ENCODE measurements at places on chromosomes 13 and 19.
A peak's percentile ranks its signal among the peaks of the same experiment; 100 is the strongest.

GRCh38 chr13:104855581-104855980, 1679.9 kb downstream of the EFNB2 start:
- DNase-seq = no peak

DNA sequence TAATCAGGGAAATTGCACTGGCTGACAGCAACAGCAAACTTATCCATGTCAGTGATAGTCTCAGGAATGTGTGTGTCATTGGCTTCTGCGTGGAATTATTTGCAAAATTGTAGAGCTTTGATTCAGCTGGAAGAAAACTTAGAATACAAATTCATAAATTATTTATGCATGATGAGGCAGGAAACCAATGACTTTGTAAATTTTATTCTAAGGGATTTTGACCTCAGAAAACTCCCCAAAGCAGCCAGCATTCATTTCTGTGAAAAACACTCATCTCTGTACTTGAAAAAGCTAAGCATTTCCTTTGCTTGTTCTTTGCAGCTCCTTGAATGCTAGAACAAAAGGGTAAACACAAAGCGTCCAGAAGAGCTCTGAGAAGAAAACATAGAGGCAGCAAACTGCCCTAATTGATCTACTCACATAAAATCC, 162.4 kb downstream of the DCT start:
- peak; percentile 60 for DNase-seq

GRCh38 chr13:20461860-20462532, 63.7 kb downstream of the CRYL1 start:
- no peak for DNase-seq

DNA sequence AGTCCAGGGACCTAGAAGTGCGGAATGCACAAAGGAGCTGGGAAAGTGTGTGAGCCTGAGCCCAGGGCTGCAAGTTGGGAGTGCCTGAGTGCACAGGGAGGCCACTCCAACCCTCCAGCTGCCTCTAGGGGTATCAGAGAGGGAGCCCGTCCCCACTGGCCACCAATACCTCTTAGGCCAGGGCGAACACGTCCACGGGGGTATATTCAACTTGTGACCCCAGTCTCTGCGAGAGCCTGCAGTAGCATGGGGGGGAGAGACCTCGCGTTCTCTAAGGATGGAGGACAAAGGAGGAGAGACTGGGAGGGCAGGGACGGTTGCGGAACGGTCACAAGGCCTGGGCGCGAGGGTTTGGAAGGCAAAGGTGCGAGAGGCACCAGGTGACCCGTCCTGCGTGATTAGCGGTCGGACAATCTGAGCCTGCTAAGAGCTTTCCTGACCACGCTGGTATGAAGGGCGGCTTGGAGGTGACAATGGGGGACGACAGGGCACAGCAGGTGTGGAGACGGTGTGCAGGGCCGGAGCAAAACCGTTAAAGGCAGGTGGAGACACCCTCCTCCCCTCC, 676 bp downstream of the CD320 start:
- DNase-seq = no peak

DNA sequence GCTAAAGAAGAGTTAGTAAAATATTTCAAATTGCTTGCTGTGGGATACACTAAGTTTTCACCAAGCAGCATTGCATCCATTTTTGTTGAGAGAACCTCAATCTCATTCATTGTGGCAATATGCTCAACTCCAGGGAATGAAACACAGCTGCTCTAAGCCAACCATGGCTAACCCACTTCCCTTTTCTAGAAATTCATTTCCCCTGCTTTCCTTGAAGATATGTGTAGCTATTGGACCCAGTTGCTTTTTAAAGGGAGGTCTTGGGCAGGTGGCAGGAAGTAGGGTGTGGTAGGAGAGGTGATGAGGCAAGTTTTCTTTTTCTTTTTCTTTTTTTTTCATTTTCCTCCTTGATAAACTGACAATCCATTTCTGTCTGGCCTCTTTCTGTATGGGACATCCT, 452.2 kb downstream of the FGF14 start:
- no peak for DNase-seq

DNA sequence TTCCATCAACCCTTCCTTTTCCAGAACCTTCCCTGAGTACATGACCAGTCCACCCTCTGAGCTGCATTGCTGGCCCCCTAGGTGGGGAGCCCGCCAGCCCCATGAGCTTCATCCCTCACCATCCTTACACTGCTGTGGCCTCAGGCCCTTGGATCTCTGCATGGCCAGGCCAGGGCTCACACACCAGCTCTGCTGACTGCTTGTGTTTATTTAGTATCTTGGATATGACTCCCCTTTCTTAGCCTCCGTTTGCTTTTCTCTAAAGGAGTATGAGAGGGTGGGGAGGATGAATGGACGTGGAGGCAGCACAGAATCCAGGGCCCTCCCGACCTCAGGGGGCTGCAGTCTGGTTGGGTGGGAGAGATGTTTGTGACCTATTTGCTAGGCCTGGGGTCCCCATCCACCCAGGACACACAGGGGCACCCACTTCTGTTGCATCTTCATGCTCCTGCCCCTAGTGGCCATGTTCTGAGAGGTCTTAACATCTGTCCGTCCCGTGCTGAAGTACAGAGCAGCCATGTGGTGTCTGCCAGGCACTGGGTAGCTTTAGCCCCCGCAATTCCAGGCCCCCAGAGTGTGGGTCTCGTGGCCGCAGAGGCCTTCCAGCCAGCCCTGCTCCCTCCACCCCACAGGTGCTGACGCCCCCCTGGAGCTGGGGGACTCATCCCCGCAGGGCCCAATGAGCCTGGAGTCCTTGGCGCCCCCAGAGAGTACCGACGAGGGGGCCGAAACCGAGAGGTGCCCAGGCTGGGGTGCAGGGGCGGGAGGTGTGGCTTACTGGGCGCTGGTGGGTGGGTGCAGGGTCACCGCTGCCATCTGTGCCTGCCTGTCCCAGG, 13.0 kb downstream of the ARHGEF1 start:
- no peak for DNase-seq

GRCh38 chr13:21138561-21138960, 37.8 kb downstream of the SKA3 start:
- DNase-seq = no peak

- no peak for DNase-seq
Measured at GRCh38 chr13:42539670-42540069, 34.3 kb upstream of the TNFSF11 start.

GRCh38 chr13:46062185-46062584, 9.6 kb upstream of the ZC3H13 start:
- no peak for DNase-seq

DNA sequence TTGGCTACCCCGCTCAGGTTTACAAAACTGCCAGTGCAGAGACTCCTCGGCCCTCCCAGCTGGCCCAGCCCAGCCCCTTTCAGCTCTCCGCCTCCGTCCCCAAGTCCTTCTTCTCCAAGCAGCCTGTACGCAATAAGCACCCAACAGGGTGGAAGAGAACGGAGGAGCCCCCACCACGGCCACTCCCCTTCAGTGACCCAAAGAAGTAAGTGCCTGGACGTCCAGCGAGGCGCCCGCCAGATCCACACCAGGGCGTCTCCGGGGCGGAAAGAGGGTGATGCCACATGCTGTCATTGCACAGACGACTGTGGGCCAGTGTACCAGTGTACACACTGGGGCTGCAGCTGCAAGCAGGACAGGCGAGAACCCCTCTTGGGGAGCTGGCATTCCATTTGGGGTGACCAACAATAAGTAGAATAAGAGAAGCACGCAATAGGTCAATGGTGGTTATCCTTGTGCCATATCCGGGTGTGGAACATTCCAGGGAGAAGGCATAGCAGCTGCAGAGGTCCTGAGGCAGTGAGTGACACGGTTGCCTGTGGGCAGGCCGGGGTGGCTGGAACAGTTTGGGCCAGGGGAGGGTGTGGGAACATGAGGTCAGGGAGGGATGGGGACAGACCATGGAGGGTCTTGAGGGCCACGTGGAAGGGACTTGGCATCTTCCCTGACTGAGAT, 41.3 kb downstream of the DPF1 start:
- no peak for DNase-seq

DNA sequence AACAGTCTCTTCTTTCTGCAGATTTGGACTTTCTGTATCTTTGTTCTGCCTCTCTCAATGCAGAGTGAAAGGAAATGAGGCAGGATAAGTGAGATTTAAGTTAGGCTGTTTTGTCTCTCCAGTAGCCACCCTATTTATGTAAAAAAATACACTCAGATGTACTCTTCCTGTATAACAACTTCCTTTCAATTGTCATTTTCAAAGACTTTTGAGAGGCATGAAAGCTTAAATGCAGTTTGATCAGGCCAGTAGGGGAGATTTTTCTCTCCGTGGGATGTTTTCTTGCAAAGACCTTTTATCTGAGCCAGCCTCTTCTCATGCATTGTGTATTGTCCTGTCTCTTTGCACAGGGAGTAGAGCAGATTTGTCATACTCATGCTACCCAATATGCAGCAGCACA, 166.8 kb downstream of the SLITRK5 start:
- no peak for DNase-seq

DNA sequence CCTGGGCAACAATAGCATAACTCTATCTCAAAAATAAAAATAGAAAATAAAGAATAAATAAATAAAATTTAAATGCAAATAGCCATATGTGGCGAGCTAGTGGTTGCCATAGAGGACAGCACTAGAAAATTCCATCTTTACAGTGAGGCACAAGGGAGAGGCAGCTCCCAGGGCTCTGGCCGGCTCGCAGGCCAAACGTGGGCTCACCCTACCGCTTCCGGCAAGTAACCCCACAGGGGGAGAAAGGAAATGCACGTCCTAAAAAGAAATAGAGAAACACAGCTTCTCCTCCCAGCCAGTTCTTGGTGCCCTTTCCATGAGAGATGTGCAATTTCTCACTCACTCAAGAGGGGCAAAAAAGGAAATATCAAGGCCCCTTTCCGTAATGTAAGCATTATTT, 12.4 kb upstream of the GRWD1 start:
- no peak for DNase-seq

DNA sequence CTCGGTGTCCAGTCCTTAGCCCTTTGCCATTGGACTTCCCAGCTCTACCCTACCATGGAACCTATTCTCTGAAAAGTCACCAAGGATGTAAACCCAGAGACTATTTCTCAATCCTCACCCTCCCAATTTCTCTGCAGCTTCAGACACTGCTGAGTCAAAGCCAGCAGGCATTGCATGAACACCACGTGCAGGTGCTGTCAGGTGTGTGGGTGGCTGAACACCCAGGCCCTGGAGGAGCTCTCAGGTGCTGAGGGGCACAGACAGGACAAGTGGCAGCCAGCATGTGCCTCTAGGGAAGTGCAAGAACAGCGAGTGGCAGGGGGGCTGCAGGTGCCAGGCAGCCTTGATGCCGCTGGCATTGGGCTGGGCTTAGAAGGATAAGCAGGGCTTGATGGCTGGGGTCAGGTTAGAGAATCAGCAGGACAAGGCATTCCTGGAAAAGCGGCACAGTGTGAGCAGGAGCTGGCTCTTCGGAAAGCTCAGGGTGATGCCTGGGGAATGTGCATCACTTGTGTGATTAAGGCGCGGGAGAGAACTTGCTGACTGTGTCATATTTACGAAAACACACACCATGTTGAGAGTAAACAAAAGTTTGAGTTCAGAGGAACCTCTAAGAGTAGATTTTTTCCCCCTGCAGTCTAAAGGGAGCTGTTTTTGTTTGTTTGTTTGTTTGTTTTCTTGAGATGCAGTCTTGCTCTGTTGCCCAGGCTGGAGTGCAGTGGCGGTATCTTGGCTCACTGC, 83.8 kb downstream of the LNX2 start:
- DNase-seq = no peak

DNA sequence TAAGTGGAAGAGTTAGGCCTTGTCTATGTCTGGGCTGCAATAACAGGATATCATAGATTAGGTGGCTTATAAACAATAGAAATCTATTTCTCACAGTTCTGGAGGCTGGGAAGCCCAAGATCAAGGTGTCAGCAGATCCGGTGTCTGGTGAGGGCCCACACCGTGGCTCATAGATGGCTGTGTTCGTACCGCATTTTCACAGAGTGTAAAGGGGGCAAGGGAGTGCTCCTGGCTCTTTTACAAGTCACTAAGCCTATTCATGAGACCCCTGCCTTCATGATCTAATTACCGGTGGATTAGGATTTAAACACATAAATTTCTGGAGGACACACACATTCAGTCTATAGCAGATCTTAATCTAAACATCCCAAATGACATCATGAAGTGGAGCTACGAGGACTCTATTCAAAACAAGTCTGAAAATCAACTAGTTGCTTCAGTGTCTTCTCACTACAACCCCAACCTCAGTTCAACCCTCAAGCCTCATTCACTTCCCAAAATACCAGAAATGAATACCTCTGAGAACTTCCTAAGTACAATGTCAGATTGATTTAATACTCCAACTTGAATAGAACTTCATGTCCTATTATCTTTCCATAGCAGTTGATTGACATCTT, 23.5 kb downstream of the ENOX1 start:
- DNase-seq = no peak
